ENCODE measurements at places on chromosomes 1 and 21. TPM values are rescaled to one million over a fixed set of nuclear protein-coding genes. Genes with fewer than 3 reads are reported as not detected.
A peak's percentile ranks its signal among the peaks of the same experiment; 100 is the strongest.

DNA sequence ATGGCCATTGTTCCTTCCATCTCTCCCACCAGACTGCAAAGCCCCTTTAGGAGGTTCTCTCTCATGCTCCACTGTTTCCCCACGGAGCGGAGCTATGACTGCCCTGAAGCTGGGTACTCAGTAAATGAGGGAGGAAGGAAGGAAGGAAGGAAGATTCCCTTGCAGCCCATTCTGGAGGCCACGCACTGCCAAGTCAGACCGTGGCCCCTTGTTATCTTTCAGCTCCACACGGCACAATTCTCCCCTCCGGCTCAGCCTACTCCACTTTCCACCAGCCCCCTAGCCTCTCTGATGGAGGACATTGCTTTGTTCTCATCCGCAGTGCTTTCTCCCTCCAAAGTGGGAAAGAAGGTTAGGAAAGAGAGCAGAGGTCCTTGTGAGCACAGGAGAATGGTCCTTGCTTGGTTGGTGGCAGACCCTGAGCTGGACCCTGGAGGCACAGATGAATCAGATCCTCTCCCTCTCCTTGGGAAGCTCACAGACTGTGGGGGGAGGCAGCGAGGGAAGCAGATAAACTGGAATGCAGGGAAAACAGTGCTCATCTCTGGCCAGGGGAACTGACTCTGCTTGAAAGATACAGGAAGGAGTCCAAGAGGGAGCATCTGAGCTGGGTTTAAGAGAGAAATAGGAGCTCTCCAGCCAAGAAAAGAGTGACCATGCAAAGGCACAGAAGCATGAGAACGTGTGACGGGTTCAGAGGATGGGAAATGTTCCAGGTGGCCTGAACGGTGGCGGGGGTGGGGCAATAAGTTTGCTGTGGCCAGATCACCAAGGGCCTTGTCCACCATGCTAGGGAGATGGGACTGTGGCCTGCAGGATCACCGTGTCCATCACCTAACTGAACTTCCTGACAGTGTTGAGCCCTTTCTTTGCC lies 52.6 kb downstream of the GLIS1 start:
- no peaks in the 10 kb centered on the region for H3K36me3 ChIP-seq
- H3K27me3 ChIP-seq, result peaks cover 24% of the 10 kb centered on the region
- DNase-seq, result no peak
- H3K4me3 ChIP-seq, result peak overlapping the region; percentile 26
- H3K4me1 ChIP-seq, result peaks cover 43% of the 10 kb centered on the region
- peak overlapping the region; percentile 95 for H3K27ac ChIP-seq

- peak overlapping the region; percentile 79 for H3K4me3 ChIP-seq
- peaks cover 58% of the 10 kb centered on the region for H3K4me1 ChIP-seq
- H3K27me3 ChIP-seq, result peaks cover 5% of the 10 kb centered on the region
- peak overlapping the region; percentile 94 for H3K27ac ChIP-seq
These were observed 145.6 kb downstream of the NFIA start for GRCh38 chr1:61227857-61228550.

- H3K36me3 ChIP-seq, result no peaks in the 10 kb centered on the region
- H3K27ac ChIP-seq, result no peak overlapping the region
- peak overlapping the region; percentile 72 for H3K4me3 ChIP-seq
These were observed 1.6 kb downstream of the ADAM15 start for GRCh38 chr1:155052439-155053395.

DNA sequence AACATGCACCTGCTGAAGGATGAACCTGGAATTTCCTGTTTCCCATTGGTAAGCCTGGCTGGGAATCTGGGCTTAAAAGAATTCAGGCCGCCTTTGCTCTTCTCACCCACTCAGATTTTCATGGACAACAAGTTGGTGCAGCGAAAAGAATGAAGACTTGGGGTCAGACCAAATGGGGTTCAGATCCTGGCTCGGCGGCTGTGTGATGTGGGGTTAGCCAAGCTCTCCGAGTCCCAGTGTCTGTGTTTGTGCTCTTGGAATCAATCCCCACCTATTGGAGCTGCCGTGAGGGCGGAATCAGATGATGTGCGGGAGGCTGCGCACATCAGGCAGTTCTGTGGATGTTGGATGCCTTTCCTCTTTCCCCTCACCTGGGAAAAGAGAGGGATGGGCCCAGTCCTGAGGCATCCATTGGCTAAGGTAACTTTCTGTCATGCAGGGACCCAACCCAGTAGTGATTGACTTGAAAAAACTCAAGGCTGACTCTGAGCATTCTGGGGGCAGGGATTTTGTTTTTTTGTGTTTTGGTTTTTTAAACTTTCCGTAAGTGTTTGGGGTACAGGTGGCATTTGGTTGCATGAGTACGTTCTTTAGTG lies 228.3 kb downstream of the KAZN start:
- peaks cover 20% of the 10 kb centered on the region for H3K36me3 ChIP-seq
- no peak overlapping the region for H3K27ac ChIP-seq
- H3K4me1 ChIP-seq, result peaks cover 2% of the 10 kb centered on the region
- peaks cover 4% of the 10 kb centered on the region for H3K27me3 ChIP-seq
- no peak overlapping the region for H3K4me3 ChIP-seq
- no peak for DNase-seq

DNA sequence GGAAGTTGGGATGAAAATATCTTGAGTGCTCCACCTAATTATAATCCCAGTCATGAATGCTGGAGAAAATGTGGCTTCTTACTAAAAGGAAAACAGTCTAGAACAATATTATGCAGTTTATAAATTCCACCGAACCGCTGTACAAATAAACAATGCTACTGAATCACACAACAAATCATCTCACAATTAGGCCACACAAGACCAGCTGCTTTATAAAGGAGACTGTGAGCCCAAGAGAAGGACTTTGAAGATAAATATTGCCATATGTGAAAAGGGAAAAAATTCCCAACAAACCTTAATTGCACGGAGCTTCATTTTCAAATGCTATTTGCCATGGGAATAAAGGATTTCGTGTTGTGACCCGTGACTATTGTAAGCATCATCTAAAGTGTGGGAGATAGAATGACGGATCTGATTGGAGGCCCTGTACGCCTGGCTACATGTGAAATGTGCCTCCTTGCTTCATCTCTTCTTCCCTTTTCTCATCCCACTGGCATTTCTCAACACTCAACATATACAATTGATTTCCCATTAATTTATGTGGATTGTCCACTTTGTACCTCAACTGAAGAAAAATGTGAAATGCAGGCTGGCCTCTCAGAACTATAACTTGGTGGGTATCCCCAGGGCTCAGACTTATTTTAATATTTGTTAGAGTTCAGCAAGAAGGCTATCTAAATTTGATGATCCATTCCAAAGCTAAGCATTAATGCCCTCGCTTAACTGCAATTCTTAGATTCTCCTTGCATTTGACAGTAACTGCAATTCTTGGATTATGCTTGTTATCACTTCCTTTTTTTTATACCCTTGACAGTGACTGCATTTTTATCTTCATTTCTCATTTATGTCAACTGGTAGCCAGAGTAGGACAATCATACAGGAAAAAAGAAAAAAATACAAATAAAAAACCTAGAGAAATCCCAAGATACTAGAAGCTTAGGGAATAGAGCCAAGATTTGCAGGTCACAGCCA lies 122.3 kb downstream of the TGFB2 start:
- no peaks in the 10 kb centered on the region for H3K27me3 ChIP-seq
- no peak overlapping the region for H3K27ac ChIP-seq
- H3K36me3 ChIP-seq, result no peaks in the 10 kb centered on the region
- peaks cover 10% of the 10 kb centered on the region for H3K4me1 ChIP-seq

- DNase-seq, result no peak
- no peaks in the 10 kb centered on the region for H3K4me1 ChIP-seq
- peaks cover 3% of the 10 kb centered on the region for H3K27me3 ChIP-seq
These were observed 35.6 kb upstream of the NEK7 start for GRCh38 chr1:198121056-198121826.

DNA sequence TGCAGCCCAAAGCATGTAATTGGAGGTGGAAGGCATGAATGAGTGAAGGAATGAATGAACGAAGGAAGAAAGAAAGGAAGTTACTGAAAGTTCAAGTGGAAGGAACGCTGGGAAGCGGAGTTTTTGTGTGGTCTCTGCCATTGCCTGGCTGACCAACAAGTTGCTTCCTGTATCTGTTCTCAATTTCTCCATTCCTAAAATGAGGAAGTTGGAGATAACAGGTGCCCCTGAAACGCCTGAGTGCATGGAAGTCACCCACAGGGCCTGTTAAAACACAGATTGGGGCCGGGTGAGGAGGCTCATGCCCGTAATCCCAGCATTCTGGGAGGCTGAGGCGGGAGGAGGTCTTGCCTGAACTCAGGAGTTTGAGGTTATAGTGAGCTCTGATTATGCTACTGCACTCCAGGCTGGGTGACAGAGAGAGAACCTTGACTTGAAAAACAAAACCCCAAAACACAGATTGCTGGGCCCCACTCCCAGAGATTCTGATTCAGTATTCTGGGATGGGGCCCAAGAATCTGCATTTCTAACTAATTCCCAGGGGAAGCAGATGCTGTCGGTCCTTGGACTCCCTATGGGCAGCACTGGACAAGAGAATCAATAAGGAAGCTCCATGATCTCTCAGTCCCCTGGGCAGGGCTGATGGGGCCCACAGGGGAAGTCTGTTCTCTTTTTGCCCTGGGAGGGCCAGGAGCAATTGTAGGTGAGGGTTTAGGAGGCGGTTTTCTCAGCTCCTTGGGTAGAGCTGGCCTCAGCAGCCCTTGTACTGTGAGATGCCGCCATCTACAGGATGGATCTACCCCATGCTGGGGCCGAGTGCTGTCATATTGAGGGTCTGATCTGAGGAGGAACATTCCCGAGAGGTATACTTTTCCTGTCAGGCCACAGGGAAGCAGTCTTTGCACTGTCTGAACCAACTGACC lies 3.3 kb upstream of the CNR2 start:
- H3K4me1 ChIP-seq, result peaks cover 4% of the 10 kb centered on the region
- DNase-seq, result peak; percentile 76
- H3K27me3 ChIP-seq, result peaks cover 3% of the 10 kb centered on the region
- H3K36me3 ChIP-seq, result no peaks in the 10 kb centered on the region
- no peak overlapping the region for H3K4me3 ChIP-seq

DNA sequence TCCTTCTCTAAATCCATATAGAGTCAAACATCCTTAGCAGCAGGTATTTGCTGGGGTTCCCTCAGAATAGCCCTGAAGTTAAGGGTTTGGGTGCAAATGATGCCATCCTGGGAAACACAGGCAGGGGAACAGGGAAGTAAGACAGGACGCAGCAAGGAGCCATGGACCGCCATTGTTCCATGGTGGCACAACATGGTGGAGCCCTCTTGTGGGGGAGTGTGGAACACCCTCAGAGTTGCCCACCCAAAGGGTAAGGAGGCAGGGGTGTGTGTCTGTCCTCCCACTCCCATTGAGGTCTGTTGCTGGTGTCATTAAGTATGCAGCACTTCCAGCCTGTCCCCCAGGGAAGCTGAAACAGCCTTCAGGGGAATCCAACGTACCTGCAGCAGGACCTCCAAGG lies 20.4 kb upstream of the RCAN1 start:
- no peaks in the 10 kb centered on the region for H3K4me1 ChIP-seq
- H3K36me3 ChIP-seq, result no peaks in the 10 kb centered on the region
- H3K27ac ChIP-seq, result no peak overlapping the region
- no peak overlapping the region for H3K4me3 ChIP-seq
- DNase-seq, result peak; percentile 47

GRCh38 chr21:41245509-41246135 lies 71.0 kb upstream of the FAM3B start:
- no peak for DNase-seq
- peaks cover 5% of the 10 kb centered on the region for H3K27me3 ChIP-seq
- no peak overlapping the region for H3K4me3 ChIP-seq
- no peaks in the 10 kb centered on the region for H3K36me3 ChIP-seq
- no peak overlapping the region for H3K27ac ChIP-seq

- H3K36me3 ChIP-seq, result peaks cover 1% of the 10 kb centered on the region
- no peak overlapping the region for H3K27ac ChIP-seq
- H3K4me1 ChIP-seq, result no peaks in the 10 kb centered on the region
- no peak for DNase-seq
- H3K27me3 ChIP-seq, result no peaks in the 10 kb centered on the region
These were observed 35.3 kb upstream of the NGF start for GRCh38 chr1:115373305-115373704.

GRCh38 chr1:179876300-179876715 lies 1.3 kb downstream of the TOR1AIP2 start:
- DNase-seq, result no peak
- no peak overlapping the region for H3K27ac ChIP-seq
- no peaks in the 10 kb centered on the region for H3K27me3 ChIP-seq
- peaks cover 8% of the 10 kb centered on the region for H3K4me1 ChIP-seq
- no peaks in the 10 kb centered on the region for H3K36me3 ChIP-seq

GRCh38 chr1:157110686-157111085 lies 11.1 kb upstream of the ETV3L start:
- H3K4me1 ChIP-seq, result peaks cover 40% of the 10 kb centered on the region
- DNase-seq, result no peak

- peaks cover 3% of the 10 kb centered on the region for H3K27me3 ChIP-seq
- peak overlapping the region; percentile 39 for H3K4me3 ChIP-seq
- peaks cover 19% of the 10 kb centered on the region for H3K4me1 ChIP-seq
These were observed 20.4 kb downstream of the TINAGL1 start for GRCh38 chr1:31596737-31597097.

DNA sequence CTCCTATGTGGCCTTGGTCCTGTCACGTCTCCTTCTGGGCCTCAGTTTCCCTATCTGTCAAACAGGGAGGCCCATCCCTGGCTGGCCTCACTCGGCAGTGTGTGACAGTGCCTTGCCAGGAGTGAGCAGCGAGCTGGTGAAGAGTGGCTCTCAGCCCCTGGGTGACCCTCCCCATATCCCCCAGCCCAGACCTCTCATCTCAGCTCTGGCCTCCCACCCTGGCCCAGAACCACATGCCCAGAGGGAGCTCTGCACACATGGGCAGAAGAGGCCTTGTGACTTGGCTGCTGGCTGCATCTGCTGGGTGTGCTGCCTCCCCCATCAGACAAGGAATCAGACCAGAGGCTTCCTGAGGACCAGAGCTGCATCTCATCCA lies 19.5 kb upstream of the PADI1 start:
- no peaks in the 10 kb centered on the region for H3K4me1 ChIP-seq
- peaks cover 2% of the 10 kb centered on the region for H3K27me3 ChIP-seq
- DNase-seq, result no peak
- H3K36me3 ChIP-seq, result peaks cover 12% of the 10 kb centered on the region

DNA sequence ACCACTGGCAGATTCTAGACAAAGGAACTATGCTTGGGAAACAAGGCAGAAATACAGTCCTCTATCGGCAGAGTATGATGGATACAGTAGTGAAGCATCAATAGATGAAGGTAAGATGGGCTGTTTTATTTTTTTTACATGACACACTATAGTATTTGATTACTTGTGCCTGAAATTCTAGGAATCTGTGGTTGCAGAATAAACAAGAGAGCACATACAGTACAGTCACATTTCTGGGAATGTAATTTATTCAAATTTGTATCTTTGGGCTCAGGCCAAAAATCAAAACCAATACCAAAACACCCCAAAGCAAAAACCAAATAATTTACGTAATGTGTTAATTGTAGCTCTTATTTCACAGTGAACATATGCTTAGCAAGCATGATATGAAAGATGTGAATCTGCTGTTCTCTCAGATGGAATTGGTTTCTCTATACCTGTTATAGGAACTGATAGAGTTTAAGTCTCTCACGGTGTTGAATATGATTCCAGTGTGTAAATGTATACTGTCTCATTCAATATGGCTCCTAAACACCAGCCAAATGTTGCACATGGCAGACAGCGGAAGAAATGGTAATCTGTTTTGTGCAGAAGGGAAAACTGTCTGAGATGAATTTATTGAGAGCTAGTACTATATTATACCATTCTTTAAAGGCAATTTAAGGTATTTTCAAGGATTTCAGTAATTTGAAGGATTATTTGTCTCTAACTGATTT lies 83.3 kb downstream of the SYT14 start:
- no peaks in the 10 kb centered on the region for H3K27me3 ChIP-seq
- no peaks in the 10 kb centered on the region for H3K36me3 ChIP-seq
- DNase-seq, result no peak
- no peaks in the 10 kb centered on the region for H3K4me1 ChIP-seq

Gene ARHGEF2
- 222 TPM for total RNA-seq

Gene INKA2
- 112 TPM for total RNA-seq

Gene PGLYRP4
- total RNA-seq, result not detected

Gene C2CD4D
- not detected for total RNA-seq
